Stimulated activated CD4-positive, alpha-beta T cell treated with anti-CD3 and anti-CD28 coated beads, Interleukin-2, amount 100 ng/mL, for 24 hours (primary cell): ENCODE measurements at places on chromosomes 6 and 20.

DNA sequence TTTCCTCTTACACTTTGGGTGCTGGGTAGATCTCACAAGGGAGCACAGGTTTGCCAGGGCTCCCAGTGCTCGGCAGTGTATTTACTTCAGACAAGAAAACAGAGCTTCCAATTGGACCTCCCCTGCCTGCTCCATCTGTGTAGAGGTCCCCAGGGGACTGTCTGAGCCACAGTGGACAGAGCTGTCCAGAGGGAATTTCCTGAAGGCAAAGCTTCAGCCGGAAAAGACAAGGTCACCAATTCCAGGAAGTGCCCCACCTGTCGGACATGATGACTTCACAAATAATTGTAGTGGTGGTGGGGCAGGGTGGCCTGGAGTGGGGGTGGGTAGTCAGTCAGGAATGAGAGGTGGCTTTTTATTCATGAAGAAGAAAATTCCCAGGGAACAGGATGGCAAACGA is 18.6 kb downstream of the ADGRF5 start:
- no peak for DNase-seq

DNA sequence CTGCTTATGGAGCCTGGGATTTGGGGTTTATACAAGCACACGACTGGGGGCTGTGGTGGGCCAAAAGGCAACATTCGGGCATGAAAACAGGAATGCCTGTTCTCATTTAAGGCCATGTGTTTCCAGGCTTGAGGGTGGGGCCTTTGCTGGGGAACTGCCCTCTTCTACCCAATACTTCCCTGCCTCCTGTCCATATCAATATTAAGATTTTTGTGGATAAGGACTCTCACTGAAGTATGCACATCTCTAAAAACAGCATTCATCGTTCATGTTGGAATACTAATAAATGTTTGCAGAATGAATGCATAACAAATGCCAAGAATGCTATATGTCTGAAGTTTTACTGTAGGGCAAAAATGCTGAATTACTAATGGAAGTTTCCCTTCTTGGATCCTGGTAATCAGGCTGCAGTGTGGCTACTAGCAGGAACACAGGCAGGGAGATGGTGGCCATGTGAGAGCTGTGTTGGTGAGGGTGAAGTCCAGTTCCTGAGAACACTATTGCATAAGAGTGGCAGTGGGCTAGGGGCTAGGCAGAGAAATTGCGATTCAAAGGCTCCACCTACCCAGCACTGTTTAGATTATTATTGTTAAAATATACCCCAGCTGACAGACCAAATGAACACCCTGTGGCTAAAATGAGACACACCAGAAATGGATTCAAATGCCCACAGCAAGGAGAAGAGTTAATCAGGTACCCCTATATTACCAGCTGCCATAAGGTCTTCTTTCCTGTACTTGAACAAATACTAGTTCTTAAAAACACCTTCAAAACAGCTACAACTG is 644.3 kb downstream of the EPM2A start:
- DNase-seq: no peak

GRCh38 chr6:37818536-37819176 is 871 bp upstream of the ZFAND3 start:
- peak; percentile 95 for DNase-seq

- DNase-seq: no peak
Observed at GRCh38 chr6:12071064-12071615, 59.0 kb downstream of the HIVEP1 start.

GRCh38 chr20:35718972-35719635 is 19.9 kb downstream of the ROMO1 start:
- DNase-seq: no peak

DNA sequence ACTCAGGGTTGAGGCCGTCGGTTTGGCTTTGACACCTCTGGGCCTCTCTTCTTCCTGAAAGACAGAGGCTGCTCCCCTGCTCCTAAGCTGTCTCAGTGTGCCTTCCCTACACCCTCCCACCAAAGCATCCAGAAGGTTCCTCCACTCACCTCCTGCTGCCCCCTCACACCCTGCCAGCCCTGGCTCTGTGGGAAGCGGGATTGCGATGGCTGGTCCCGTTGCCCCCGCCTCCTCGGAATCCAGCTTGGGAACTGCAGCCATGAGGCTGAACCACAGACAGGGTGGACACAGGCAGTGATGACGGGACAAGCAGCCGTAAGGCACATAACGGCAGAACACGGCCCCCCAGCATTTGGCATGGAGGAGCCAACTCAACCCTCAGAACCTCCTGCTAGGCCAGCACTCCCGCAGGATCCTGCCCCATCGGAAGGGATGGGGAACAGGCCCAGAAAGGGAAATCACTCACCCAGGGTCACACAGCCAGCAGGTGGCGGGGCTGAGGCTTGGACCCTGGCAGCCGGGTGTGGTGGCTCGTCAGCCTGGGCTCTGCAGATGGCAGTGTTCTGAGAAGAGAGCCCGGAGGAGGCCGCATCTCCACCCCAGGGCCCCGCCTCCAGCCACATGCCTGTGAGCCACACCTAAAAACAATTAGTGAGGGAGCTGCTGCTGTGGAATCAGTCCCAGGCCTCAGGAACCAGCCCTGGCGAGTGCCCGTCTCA is 139.6 kb downstream of the PHACTR3 start:
- no peak for DNase-seq

DNA sequence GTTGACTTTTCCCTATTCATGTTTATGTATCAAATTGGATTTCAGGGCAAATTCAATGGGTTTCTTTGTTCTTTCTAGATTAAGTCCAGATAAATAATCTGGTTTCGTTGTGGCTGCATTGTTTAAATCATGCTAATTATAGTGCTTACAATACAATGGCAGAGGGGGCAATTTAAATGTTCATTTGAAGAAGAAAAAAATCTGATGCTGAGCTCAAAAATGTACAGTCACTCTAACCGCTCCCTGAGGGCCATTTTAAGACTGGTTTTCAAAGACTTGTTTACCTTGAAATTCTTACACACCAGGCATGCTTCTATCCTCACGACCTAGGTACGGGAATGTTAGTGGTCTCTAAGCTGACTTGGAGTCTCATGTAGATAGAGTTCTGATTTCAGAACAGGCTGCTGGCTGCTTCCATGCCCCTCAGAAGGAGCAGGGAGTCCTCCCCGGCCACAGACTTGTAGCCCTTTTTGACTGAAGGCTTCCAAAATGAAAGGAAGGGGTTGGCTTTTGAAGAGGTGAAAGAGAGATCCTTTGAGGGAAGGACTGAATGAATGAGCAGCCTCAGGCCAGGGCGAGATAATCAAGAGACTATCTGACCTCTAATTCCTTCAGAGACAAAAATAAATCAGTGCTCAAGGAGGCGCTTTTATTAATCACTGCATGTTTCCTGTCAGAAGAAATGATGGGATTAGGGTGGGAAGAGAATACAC is 86.1 kb upstream of the ZNF217 start:
- DNase-seq: no peak

- no peak for DNase-seq
Observed at GRCh38 chr20:37316775-37317170, 27.3 kb downstream of the MANBAL start.

- no peak for DNase-seq
Observed at GRCh38 chr6:7687145-7688111, 38.5 kb upstream of the BMP6 start.

GRCh38 chr6:34571388-34571787 is 15.3 kb upstream of the SPDEF start:
- DNase-seq: no peak

DNA sequence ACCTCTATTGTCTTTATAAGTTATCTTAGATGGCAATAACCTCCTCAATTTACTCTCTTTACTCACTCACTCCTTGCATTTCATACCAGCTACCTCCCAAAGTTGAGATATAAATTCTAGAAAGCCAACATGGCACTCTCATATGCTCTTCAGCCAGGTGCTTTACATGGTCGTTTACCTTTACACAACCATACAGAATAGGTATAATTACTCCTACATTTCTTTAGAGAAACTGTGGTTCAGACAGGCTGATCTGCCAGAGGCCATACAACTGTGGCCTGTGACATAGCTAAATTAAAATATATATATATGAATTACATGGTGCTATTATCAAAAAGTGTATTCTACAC is 45.7 kb downstream of the HBS1L start:
- no peak for DNase-seq

DNA sequence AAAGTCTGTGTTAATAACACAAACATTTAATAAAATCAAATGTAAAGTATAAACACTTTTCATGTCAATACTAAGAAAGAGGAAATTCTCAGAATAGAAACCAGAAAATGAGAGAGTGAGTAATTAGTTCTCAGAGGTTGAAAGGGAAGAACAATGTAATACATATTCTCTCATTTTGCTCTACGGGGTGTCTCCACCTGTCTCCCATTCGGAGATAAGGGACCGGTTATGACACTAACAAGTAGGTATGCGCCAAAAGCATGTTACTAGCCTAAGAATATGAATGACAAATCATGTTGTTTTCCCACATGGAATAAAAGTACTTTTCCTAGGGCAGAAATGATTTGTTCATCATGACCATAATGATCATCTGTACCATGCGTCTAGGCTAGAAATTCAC is 35.6 kb upstream of the PRELID3B start:
- no peak for DNase-seq

DNA sequence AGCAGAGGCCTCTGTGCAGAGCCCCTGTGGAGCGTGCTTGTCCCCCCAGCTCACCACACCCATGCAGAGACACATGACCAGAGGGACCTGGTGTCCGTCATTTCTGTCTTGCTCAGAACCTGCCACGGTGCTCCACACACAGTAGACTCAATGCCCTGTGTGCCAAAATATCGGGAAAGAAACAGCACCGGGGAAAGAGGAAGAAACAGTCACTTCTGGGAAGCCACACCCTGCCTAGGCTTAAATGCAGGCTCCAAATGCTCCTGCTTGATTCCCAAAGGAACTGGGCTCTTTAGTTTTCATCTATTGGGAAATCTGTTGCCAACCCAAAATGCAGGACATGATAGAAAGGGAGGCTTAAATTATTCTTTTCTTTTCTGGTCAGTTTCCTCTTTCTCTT is 503.9 kb downstream of the CD83 start:
- DNase-seq: no peak

GRCh38 chr6:3482869-3483268 is 26.0 kb upstream of the SLC22A23 start:
- no peak for DNase-seq

- no peak for DNase-seq
Observed at GRCh38 chr20:50270569-50270968, 79.9 kb downstream of the CEBPB start.

GRCh38 chr6:162157167-162157870 is 570.2 kb downstream of the PRKN start:
- no peak for DNase-seq

DNA sequence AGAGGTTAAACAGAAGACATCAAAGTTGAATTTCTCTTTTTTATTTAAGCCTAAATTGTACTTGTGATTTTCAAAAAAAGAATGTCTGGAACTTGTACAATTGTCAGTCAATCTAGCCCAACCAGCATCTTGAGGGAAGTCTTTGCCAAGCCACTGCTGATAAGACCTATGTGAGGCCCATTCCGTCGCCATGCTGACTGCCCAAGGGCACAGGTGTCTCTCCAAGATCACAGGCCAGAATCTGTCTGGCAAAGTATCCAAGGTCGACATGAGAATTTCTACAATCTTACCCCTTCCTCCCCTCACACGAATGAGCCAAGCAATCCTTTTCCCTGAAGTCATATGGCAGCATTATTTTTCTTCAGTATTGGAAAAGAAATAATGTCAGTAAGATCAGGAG is 614.5 kb downstream of the CBLN4 start:
- DNase-seq: no peak

DNA sequence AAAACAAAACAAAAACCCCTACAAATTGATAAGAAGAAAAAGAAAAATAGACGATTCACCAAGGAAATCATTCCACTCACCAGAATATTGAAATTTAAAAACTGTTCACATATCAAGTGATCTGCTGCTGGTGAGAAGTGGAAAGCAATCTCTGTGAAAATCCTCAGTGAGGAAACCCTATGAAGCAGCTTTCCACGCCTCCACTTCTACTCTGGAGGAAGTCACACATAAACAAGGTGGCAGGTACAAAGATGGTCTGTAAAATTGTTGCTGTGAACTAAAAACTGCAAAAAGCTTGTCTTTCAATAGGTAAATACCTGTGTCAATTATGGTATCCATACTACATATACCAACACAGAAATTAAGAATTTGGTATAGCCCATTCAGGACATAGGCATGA is 18.5 kb downstream of the CD164 start:
- no peak for DNase-seq

DNA sequence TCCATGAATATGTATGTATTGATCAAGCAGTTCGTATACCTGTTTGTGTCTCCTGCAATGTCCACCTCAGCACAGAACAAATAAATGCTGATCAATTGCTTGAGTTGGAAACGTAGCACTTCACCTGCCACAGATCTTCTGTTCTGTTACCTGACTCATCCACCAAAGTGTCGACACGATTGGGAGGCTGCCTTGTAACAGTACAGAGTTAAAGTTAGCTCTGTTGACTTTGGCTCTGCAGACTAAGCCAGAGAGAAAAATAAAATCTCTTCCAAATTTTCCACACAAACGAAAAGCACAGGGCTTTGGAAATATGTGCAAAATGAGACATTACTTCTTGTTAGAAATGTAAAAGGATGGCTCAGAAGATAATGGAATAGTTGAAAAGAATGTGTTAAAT is 245.4 kb downstream of the NRN1 start:
- DNase-seq: no peak

DNA sequence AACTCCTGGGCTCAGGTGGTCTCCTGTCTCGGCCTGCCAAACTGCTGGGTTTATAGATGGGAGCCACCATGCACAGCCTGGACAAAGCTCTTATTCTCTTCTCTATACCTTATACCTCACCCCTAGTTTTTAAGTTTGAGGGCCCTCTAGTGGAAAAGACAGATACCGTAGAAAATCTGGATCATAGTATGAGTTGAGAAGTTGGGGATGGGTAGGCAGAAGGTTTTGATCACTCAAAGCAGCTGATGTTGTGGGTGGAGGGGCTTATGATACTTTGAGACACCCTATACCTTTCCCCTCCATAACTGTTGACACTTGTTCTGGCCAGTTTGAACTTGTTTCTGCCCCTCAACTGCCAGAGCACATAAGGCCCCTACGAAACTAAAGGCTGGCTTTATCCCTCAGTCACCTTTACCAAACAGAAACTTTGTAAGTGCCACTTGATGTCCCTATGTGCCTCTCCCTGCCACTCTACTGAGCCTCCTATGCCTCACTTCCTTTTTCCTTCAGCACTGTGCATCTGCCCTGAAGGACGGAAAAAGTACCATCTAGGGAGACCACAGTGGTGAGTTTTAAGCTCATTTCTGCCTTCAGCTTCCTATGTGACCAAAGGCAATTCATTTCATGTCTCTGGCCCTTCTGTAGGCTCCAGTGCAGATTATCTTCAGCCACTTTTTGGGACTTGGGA is 28.6 kb downstream of the RALY start:
- no peak for DNase-seq

GRCh38 chr20:33460711-33461110 is 17.1 kb upstream of the SNTA1 start:
- no peak for DNase-seq
